ENCODE measurements at places on chromosomes 7 and 10. TPM values are rescaled to one million over a fixed set of nuclear protein-coding genes. Genes with fewer than 3 reads are reported as not detected.

Gene DNAJC12
- 3.6 TPM for total RNA-seq

- DNase-seq: no peak
Observed at GRCh38 chr10:84333864-84334451, 5.6 kb downstream of the CCSER2 start.

DNA sequence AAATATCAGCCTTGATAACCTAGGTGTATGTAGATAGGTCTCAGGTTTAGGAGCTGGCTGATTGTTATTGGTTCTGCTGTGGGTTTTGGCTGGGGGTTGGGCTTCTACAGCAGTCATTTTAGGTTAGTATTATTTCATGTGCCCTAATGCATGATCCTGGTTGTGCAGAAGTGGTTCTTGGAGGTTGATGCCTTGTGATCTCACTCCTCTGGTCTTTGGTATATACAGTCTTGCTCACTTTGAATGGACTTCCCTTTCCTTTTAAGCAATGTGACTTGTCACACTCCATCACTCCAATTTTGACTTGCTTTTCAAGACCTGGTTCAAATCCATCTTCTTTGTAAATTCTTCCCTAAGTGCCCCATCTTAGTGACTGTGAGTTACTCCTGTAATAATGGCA lies 188.9 kb downstream of the LRMDA start:
- DNase-seq: no peak

GRCh38 chr10:92965314-92965713 lies 95.3 kb upstream of the CYP26C1 start:
- no peak for DNase-seq

DNA sequence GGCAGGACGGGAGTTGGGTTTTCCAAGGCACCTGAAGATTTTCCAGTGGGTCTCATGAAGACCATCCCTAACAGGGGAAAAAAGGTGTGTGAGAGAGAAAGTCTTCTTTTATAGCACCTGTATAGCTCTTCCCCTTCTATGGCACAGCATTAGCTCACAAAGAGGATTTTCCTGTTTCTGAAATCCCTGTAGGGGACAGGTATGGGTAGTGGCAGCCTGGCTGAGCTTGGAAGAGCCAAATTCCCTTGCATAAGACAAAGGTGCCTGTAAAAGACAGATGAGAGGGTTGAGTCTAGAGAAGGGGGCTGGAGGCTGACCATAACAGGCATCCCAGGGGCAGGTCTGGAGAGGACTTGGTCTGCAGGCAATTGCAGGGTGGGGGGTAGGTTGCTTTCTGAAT lies 63.7 kb downstream of the COL13A1 start:
- DNase-seq: no peak

GRCh38 chr10:111273635-111274034 lies 196.8 kb downstream of the ADRA2A start:
- DNase-seq: no peak

DNA sequence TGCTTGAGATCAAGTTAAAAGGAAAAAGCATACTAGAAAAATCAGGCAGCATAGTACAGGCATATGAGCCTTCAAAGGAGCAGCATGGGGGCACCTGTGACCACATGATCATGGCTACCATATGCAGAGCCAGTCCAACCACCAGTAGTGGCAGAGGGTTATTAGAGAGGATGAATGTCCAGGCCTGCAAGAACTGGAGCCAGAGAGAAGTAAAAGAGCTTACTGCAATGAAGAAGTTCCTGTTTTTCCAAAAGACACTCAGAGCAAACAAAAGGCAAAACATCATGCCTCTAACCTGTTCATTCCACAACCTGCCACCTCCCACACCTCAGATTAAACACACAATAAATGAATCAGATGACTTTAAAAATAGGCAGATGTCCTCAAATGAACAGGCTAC lies 99.6 kb upstream of the NAMPT start:
- no peak for DNase-seq

DNA sequence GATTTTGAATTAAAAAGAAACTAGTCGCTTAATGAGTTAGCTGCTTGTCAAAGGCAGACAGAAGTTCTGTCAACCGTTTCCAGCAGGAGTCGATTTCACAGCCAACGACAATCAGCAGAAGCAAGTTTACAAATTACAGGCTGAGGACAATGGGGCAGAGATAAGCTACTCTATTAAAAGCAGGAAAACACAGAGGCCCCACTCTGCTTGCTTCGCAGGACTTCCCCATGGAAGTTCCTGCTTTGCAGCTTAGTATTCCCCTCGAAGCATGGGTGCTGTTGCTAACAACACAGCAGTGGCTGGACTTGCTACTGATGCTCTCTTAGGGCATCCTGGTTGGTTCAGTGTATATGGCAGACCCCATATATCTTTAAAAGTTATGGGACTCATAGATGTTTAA lies 50.8 kb upstream of the KLF6 start:
- no peak for DNase-seq

DNA sequence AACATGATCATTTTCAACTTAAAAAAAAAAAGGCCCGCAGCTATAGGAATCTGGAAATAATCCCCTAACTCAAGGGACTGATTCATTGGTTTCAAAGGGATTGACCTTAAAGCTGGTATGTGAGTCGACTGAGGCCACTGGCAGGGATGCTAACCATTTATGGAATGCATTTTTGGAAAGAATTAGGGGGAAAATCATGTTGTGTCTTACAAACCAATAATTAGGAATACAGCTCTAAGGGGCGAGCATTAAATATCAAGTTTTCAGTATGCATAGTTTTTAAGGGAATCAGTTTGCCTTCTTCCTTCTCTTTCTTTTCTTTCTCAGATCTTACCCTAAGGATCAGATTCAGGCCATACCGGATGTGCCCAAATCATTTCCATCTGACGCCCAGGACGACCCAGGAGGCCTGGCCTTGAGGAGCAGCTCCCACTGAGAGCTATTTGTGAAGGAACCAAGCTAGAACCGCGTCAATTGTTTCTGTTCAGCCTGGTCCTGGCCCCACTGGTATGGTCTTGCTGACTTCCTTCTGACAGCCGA lies 48.7 kb downstream of the BPGM start:
- DNase-seq: no peak

DNA sequence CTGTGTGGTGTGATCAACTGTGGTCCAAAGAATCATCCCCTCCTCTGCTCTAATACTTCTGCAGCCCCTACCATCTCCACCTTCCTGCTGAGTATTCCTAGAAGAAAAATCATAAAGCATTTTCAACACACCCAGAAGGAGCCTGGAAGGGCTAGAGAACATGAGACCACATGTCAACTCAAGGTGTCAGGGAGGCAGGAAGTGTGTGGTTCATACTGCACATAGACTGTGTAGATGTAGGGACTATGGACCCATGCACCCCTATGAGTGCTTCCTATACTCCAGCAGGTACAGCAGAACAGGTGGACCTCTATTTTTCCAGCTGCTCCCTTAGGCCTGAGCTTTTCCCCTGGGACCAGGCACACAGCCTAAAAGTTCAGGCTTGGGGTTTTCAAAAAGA lies 2.6 kb upstream of the ZNF746 start:
- no peak for DNase-seq

- no peak for DNase-seq
Observed at GRCh38 chr10:86004337-86004736, 362.3 kb downstream of the GRID1 start.
